Stimulated activated CD8-positive, alpha-beta memory T cell treated with anti-CD3 and anti-CD28 coated beads, Interleukin-7, amount 100 ng/mL, for 1 hour (primary cell): ENCODE measurements at places on chromosomes 6 and 20.

- no peak for DNase-seq
Observed at GRCh38 chr6:13404228-13404891, 76.0 kb upstream of the TBC1D7 start.

DNA sequence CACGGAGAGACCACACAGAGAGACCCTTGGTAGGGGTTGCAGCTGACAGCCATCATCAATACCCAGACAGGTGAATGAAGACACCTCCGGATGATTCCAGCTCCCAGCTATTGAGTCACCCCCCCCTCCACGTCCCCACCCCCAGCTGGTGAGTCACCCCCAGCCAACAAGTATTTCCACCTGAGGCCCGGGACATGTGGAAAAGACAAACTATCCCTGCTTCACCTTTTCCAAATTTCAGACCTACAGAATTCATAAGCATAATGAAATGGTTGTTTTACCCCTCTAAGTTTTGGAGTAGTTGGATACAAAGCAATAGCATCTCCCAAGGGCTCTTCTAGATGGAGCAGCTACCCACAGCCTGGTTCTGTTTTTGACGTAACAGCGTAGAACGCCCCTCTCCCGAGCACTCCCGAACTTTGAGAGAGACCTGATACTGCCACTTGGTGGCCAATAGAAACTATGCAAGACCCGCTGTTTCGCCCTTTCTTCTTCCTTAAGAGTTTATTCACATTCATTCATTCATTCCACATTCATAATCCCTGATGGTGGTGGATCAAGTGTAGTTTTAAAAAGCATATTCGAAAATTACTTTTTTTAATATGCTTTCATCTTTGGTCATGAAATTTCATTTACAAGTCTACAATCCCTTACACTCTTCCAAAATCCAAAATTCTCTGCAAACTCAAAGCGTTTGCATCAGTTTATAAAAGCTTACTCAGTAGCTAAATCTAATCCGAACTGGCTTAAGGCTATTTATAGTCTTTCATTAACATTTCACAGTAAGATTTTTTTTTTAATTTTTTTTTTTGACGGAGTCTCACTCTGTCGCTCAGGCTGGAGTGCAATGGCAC, 15.1 kb upstream of the PPP1R16B start:
- no peak for DNase-seq

DNA sequence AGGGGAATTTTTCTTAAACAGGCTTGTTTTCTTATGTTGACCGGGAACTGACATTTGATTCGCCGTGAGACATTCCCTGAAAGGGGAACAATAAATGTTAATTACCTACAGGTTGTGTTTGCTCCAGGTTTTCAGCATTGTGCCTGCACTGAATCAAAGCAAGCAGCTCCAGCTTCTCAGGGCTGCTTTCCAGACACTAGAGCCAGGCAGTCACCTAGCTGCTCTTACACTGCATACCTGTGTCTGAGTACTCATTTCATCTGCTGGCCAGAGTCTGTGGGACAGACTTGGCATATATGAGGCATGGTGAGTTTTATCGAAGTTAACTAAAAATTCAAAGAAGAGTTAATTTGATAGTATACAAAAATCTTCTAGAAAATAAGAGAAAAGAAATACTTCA, 951.8 kb upstream of the MAP3K7 start:
- DNase-seq = no peak

DNA sequence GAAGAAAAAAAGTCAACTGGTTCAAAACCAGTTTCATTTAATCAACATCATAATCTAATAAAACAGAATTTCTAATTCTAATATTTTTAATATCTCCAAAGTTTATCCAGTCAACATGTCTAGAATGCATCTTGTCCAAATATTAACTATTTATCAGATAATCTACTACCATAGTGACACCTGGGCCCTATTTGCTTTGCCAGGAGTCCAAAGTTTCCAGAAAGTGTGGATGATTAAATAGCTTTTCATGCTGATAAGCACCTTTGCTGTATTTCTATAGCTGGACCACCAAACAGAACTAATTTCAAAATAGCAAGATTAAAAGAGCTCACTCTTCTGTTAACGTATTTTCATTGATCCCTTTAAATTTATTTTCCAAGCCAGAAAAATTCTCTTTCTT, 12.3 kb upstream of the TAAR1 start:
- DNase-seq = no peak
